ENCODE measurements at places on chromosomes 5 and 9.

DNA sequence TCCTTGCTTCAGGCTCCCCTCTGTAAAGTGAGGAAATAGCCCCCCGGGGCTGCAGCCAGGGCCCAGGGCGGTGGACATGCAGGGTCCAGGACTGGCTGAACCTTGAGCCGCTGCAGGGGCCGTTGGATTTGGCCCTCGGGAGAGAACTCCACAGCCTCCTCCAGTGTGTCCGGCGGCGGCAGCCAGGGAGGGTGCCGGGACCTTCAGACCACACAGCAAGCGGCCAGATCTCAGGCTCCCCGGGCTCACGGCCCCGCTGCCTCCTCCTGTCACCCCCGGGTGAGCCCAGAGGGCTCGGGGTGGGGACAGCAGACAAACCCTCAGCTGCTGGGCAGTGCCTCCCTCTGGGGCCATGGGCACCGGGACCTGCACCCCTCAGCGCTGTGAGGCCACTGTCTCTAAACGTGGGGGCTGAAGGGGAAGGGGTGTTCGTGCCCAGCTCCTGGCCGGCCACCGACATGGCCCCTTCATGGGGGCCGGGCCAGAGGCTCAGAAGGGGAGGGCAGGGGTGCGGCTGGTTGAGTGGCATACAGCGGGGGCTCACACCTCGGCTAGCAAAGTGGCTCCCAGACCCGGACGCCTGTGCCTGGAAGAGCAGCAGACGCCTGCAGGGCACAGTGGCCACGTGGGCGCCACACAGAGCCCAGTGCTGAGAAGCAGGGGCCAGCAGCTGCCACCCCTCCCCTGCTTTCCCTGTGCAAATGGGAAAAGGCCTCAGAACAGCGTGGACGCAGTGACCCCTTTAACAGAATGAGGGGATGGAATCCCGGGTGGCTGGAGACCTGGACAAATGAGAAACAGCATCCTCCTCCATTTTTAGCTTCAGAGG lies 19.7 kb downstream of the SLC9A3 start:
- DNase-seq: no peak

GRCh38 chr5:65815161-65815560 lies 93.2 kb downstream of the NLN start:
- DNase-seq: no peak

DNA sequence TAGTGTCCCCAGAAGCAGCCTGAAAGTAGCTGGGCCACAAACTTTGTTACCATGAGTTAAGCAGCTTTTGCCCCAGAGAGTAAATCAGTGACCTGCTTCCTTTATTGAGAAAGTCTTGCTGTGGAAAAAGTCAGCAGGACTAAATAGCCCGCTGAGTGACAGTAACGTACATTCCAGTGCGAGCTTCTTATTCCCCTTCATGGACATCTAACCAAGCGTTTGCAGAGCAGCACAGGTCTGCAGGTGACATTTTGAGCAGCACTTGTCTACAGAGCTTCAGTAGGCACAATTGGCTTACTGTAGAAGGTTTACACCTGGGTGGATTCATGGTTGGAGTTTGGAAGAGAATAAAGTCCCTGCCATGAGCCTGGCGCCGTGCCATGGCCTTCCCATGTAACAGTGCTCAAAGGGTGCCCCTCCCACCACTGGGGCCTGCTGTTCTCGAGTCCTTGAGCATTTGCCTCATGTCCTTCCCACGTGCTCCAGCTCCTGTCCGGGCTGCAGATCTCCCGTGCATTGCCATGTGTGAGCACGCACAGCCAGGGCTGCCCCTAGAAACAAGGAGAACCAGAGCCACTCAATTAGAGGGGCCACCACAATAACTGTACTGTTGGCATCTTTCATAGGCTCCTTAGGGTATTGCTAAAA lies 41.3 kb upstream of the GRHPR start:
- DNase-seq: no peak

DNA sequence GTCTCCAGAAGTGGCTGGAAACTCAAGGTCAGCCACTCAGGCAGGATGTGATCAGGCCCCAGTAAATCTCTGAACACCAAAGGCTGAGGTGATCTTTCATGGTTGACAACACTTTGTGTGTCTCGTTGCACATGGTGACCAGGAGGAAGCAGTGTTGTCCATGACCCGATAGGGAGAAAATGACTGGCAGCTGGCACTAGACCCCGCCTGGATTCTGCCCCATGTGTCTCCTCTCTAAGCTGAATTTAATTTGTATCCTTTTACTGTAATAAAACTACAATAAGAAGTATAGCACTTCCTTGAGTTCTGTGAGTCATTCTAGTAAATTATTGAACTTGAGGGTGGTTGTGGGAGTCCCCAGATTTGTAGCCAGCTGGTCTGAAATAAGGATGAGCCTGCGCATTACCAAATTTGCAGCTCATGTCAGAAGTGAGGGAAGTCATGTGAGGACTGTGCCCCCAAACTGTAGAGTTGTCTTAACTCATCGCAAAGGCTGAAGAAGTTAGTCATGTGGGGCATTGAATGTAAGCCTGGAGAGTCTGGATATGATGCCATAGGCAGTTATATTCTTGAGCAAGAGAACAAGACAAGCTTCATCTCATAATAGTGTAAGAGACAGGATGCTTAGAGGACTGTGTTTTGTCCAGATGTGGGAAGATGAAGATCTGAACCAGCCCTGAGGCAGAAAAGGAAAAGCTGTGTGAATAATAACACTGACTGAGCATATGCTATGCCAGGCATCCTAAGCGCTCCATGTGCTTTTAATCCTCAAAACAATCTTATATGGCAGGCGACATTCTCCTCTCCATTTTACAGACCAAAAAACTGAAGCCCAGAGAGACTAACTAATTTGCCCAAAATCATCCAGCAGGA lies 55.9 kb downstream of the TMEM215 start:
- no peak for DNase-seq

DNA sequence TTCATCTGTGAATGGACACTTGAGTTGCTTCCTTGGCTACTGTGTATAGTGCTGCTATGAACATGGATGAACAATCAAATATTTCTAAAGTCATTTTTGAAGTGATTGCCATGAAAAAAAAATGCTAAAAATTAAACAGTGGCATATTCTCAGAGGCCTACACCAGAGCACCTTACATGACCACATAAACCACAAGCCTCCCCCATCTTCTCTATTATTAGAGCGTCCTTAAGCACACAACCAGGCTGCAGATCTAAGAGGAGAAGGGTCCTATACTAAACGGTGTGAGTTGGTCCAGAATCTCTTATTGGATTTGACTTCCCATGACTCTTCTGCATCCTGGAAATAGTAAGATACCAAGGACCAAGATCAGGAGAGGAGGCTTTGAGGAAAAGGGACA lies 34.3 kb downstream of the PCA3 start:
- no peak for DNase-seq

GRCh38 chr9:128473104-128473503 lies 17.3 kb downstream of the ODF2 start:
- DNase-seq: no peak

DNA sequence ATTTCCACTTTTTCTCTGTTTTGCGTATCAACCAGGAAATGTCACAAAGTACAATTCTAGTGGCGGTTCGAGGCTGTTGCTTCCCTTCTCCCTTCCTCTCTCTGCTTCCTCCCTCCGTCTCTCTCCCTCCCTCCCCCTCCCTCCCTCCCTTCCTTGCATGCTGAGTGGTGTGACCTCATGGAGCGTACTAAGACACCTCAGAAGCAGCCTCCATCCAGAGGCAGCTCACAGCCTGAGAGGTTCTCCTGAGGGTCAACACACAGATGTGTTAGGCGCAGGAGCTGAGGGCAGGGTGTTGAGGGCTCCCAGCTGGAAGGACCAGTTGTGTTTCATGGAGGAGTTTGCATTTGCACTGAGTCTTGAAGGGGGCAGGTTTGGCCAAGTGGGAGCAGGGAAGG lies 57.7 kb downstream of the COL5A1 start:
- DNase-seq: no peak

DNA sequence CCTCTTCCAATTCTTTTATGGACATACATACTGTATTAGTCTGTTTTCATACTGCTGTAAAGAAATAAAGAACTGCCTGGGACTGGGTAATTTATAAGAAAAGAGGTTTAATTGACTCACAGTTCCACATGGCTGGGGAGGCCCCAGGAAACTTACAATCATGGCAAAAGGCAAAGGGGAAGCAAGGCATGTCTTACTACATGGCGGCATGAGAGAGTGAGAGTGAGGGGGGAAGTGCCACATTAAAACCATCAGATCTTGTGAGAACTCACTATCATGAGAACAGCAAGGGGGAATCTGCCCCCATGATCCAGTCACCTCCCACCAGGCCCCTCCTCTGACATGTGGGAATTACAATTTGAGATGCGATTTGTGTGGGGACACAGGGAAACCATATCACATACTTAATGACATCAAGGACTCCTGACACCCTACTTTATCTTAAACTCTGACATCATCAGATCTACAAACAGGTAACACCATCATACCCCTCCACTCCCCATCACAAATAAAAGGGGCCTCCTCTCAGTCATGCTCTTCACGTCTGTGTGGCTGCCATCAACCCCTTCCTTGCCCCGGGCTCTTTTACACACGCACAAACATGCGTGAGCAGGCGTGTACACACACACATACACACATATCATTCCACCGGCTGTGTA lies 9.7 kb downstream of the ANKRD33B start:
- DNase-seq: no peak

GRCh38 chr5:10958728-10959127 lies 197.7 kb upstream of the DAP start:
- DNase-seq: no peak

DNA sequence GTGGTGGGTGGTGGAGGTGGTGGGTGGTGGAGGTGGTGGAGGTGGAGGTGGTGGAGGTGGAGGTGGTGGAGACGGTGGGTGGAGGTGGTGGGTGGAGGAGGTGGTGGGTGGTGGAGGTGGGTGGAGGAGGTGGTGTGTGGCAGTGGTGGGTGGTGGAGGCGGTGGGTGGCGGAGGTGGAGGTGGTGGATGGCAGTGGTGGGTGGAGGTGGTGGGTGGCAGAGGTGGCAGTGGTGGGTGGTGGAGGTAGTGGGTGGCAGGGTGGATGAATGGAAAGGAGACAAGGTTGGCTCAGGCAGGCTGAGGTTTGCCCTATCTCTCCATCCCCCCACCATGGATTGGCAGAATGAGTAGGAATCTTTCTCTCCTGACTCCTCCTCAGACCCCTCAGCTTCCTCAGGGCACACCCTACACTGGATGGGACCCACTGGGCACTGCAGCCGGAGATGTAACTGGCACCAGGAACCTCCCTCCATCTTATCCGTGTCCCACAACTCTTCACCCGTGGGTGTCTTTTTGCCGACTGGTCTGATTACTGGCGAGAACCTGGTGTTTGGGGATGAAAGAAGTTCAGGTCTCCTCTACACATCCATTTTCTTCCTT lies 166.3 kb downstream of the C9orf50 start:
- no peak for DNase-seq

DNA sequence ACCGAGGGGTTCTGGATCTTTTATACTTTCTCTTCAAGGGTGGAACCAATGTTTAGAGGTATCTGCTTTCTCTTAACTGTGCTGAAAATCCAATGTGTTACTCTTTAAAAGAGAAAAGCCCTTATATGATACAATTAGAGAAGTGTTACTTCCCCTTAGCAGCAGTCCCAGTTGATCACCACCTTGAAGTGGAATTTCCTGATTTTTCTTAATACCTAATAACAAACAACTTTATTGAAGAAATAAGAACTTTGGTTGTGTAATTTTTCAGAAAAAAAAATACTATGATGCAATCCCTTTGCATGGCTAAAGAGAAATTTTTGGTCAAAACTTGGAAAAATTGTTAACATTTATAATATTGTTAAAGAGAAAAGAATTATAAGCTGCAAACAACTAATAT lies 24.7 kb downstream of the SLC1A3 start:
- DNase-seq: no peak

DNA sequence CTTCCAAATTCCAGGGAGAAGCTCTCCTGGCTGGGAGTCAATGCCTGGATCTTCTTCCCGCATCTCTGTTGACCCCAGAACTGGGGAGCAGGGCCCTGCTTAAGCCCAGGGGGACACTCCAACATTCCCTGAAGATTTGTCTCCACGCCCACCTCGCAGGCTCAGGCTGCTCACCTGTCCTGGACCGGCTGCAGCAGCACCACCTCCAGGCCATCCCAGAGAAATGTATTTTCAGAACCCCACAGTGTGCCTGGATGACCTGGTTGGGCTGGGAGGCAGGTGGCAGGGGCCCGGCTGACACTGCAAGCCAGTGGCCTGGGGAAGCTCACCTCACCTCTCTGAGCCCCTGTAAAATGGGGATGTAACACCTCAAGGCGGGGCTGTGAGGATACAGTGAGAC lies 27.1 kb upstream of the ZBTB43 start:
- DNase-seq: no peak

- no peak for DNase-seq
Measured at GRCh38 chr5:1492757-1493156, 31.0 kb downstream of the LPCAT1 start.

DNA sequence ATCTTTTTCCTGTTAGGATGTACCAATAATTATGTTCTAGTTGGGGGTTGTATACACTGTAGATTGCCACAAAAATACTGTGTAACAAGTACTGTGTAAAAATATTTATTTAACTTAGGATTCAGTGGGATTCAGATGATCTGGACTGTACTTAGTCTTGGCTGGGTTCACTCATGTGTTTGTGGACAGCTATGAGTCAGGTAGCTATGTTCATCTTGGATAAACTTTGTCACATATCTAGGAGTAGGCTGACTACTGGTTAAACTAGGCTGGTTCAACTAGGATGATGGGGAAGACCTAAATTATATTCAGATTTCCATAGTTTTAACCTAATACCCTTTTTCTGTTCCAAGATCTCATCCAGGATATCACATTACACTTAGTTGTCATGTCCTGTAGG lies 32.1 kb upstream of the TNFSF15 start:
- no peak for DNase-seq

DNA sequence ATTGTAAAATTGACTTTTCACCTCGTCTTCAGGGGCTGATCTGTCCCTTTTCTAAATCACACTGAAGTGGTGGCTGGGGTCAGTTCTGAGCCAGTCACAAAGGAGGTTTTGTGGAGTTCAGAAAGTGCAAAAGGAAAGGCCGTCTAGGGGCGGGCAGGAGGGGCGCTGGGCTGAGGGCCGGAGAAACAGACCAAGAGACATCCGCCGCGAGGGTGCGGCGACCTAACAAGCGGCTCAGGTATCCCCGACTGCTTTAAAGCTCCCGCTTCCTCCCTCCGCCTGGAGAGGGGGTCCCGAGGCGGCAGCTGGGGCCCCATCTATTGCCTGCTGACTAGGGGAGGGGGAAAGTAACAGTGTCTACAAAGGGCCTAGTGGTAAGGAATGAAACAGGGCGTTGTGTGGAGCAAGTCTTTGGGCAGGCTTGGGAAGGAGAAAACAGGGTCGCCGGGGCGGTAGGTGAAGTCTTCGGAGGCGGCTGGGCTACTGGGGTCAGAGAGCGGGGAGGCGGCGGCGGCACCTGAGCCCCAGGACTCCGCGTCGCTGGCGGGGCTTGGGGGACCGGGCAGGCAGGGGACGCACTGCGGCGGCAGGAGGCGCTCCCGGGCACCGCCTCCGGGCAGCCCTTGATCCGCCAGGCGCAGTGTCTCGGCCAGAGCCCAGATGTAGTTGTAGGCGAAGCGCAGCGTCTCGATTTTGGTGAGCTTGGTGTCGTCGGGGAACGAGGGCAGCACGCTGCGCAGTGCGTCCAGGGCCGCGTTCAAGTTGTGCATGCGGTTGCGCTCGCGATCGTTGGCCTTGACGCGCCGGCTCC lies 950 bp downstream of the NEUROG1 start:
- DNase-seq: no peak
